ENCODE measurements at places on chromosomes 7 and 10.

- no peak for ATAC-seq
Measured at GRCh38 chr7:11707606-11708193, 124.3 kb downstream of the THSD7A start.

DNA sequence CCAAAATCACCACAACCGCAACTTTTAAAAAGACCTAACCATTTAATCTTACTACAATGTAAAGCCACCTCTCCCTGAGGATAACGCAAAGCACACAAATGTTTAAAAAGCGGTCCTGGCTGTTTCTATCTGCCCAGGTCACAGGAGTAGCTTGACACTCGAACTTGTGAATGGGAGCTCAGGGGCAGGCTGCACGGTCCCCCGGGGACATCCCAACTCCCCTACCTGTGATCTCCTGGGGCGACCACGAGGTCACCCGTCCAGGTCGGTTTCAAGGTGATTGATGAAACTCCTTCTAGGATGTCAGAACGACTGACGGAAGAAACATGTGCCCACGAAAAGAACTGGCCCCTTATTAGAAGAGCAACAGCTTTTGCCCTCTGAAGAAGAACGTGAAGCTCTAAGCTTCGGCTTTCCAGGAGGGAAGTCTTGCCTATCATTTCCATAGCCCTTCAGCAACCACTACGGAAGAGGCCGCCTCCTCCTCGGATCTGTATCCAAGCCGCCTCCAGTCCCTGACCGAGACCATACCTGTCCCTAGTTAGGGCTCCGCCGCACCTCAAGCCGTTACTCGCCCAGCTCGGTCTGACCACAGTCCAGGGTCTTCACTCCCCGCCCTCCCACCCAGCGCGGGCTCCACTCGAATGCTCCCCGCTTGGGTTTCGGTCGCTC lies 459 bp downstream of the CYCS start:
- ATAC-seq = peak; percentile 28

GRCh38 chr10:127406018-127406550 lies 143.0 kb upstream of the NPS start:
- ATAC-seq = no peak

GRCh38 chr7:36923943-36924436 lies 199.7 kb upstream of the AOAH start:
- ATAC-seq = no peak

GRCh38 chr7:112898432-112899290 lies 108.5 kb upstream of the TMEM168 start:
- no peak for ATAC-seq

DNA sequence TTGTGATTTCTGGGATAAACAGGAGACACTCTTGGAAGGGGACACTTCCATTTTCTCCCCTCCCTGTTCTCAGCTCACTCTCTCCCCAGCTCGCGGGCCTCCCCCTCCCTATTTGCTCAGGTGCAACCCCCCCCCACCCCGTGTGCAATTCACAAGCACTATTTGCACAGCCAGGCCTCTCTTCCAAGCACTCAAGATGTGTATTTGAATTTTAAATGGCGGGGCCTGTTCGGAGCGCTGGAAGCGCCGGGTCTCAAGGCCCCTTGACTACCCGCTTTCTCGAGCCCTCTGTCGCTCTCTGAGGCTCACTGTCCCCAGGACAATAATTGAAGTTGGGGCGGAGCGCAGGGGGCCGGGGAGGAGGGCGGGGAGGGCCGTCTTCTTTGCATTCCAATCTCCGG lies 7.8 kb downstream of the SHH start:
- no peak for ATAC-seq

DNA sequence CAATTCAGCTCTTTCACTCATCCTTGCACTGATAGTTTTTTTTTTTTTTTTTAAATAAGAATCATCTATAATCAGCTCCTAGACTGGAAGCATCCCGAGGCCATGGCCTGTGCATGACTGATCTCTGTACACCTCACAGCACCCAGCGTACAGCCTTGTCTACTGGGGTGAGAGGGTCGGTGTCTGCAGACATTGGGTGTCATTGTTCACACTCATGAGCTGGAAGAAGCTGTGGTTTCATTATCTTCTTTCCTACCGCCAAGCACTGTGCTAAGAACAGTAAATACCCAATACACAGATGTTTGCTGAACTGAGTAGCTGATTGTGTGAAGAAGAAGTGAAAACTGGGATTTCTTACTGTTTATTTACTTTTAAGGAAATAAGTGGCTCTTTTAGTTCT lies 123.6 kb downstream of the CLEC2L start:
- no peak for ATAC-seq

DNA sequence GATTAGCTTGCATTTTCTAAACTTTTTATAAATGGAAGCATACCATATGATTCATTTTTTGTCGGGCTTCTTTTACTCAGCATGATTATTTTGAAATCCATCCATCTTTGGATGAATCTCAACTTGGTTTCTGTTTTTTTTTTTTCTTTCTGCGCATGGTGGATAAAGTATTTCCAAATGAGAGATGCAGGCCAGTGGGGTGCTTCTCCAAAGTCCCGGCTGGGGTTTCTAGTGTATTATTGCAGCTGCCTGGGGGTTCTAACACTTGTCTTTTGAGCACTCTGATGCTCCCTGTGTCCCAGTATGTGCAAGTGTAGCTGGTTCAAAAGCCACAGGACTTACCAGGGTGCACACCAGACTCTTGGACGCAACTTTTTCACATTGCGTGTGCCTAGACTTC lies 70.9 kb upstream of the LOXL4 start:
- no peak for ATAC-seq

DNA sequence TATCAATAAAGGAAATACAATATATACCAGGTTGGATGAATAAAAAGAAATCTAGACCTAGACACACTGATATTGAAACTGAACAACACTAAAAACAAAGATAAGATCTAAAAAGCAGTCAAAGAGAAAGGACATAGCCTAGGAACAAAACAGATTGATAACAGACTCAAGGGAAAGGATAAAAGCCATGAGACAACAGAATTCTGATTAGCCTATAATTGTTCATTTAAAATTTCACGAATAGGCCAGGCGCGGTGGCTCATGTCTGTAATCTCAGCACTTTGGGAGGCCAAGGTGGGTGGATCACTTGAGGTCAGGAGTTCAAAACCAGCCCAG lies 48.4 kb upstream of the FHIP2A start:
- no peak for ATAC-seq

GRCh38 chr7:13055732-13056368 lies 368.4 kb downstream of the ARL4A start:
- no peak for ATAC-seq

DNA sequence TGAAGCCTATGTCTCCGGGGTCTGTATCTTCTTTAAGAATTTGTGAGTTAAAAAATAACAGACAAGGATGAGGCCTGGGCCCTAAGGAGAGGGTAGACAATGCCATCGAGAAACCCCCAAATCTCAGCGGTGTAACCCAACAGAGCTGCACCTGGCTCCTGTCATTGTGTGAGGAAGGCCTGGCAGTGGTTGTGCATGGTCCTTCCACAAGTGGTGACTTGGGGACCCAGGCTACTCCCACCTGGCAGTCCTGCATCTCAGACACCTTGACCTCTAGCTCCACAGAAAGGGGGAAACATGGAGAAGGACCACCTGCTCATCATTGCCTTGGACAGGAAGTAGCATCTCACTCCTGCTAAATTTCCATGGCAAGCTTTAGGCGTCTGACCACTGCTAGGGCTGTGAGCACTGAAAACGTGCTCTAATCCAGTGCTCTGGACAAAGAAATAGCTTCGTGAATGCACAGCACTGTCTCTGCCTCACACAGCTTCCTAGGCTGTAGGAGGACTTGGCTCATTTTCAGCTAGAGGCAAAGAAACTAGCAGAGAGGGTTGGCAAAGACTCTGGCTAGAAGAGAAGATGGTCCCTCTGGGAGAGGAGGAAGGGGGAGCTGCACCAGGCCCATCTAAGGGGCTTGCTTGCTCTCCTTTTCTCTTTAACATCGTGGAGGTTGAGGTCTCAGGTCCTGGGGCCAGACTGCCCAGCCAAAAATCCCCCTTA lies 273.9 kb upstream of the ZMIZ1 start:
- no peak for ATAC-seq

DNA sequence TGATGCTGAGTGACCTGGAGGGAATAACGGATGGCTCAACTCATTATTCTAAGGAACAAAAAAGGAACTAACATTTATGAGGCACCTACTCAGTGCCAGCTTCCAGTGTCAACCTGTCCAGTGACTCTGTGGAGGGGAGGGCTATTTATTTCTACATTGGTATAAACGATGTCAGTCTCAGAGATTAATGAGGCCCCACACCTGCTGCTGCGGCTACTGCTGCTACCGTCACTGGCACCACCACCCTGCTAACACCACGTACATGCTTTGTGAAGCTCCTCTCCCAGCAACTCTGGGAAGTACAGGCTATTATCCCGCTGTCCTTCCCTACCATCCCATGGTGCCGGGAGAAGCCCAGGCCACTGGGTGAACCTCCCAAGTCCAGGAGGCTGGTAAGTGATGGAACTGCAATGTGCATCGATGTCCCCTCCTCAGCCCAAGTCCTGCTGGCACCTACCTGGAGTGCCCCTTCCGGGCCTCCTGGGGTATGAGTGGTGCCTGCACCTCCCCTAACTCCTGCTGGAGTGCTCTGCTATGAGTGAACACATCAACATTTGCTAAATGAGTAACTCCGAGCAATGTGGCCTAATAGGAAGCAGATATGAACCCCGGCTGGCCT lies 101.5 kb downstream of the ARHGAP22 start:
- no peak for ATAC-seq

- ATAC-seq = no peak
Measured at GRCh38 chr10:23585186-23585585, 146.3 kb downstream of the OTUD1 start.

GRCh38 chr10:101745074-101745696 lies 30.7 kb downstream of the FGF8 start:
- no peak for ATAC-seq

DNA sequence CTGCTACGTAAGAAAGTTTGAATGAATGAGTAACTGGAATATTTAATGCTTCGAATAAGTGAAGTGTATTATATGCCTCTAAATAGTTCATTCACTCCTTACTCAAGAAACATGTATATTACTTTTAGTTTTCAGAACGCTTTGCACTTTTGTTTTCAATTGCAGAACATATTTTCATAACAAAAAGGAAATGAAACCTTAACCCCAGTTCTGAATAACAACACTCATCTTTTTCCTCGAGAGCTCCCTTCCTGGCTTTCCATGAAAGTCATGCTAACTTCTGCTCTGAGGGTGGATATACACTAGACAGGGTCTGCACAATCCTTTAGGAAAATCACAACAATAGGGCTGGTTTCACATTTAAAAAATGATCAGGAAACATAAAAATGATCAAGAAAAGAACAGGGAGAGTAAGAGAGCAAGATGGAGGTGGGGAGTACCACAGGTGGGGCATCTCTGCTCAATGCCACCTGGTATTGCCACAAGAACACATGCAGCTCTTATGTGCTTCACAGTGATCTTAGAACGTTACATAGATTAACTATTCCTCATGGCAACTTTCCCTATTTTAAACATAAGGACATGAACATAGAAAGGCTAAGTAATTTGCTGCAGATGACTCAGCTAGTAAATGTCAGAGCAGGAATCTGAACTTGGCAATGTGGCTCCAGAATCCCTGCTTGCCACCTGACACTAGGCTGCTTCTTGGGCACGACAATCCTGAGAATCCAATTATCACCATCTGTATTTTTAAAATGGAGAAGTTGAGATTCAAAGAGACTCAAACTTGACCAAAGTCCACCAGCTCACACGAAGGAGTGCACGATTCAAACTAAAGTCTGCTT lies 219.5 kb upstream of the AOAH start:
- ATAC-seq = peak; percentile 70

- ATAC-seq = no peak
Measured at GRCh38 chr10:130029209-130029608, 65.1 kb upstream of the EBF3 start.

DNA sequence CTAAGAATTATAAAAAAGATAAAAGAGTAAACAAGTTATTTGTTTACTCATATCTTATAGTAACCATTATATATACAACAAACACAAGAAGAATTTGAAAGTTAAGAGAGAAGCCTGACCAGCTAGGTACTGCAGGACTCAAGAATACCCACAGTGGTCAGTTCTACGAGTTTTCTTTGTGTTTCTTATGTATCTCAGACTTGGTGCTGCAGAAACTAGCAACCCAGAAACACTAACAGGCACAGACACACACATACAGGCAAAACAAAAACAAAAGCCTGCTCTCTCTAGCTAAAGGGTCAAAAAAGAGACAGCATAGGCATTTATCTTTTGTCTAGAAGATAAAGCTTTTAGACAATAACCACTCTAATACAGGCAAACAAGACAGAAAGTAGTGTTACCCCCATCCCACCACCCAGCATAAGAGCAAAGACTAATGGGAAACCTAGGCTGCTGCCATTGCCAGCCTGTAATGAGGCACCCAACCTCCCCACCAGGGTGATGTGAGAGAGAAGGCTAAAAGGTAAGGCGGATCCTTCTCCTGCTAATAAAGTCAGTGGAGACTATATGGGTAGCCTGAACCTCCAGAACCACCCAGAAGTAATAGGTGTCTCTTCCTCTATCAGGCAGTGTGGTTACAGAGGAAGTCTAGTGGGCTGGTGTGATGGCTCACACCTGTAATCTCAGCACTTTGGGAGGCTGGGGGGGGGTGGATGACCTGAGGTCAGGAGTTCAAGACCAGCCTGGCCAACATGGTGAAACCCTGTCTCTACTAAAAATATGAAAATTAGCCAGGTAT lies 113.9 kb downstream of the DNAJC1 start:
- no peak for ATAC-seq

DNA sequence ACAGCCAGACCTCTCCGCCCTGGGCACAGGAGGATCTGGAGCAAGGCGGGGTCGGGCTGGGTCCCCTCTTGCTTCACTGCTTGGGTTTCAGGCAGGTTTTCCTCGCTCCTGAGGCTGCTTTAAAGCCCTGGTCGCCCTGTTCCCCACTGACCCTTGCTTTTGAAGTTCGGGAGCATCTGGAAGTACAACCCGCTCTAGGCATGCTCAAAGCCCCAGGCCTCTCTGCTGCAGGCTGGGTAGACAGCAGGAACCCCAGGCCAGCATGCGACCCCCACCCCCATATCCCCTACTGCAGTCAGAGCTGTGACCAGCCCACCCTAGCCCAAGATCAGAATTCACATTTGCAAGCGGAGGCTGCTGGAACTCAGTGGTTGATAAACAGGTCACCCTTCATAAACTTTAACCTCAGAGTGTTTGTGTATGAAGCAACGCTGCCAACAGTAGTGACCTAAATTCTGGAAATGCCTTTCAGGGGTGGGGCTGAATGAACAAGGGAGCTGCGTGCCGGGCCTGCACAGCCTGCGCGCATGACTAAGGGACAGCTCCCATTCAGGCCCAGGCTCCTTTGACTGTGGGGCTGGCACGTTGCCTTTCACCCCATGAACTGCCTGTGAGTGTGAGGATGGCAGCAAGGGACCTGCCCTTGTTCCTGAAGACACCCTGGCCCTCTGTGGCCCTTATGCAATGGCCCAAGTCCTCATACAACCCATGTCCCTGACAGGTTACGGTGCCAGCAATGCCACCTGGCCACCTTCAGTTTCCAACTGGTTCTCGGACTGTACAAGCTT lies 52.5 kb downstream of the PROSER2 start:
- ATAC-seq = no peak

DNA sequence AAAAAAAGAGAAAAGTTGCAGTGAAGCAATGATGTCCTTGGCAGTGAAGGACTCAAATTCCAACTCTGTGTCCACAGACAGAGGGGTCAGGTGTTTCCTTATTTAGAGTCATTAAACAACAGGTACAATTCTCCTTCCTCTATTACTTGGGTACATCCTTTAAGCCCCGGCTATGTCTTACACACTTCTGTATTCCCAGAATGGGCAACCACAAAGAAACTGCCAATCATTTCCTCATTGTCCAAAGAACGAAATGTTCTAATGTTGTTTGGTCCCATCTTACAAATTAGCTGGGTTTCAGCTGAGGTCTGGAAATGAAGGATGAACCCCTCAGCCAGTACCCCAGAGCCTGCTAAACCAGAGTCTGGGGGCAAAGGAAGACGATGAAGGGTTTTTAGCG lies 59.5 kb downstream of the GRB10 start:
- ATAC-seq = no peak

GRCh38 chr7:94029976-94030375 lies 25.8 kb upstream of the BET1 start:
- no peak for ATAC-seq

All from stimulated activated memory B cell treated with anti-CD40 and anti-IgM and Interleukin-4, amounts not matched to agents 10 μg/mL and 1 μg/mL and 100 μg/mL, for 72 hours (primary cell).